Stimulated activated CD4-positive, alpha-beta T cell treated with anti-CD3 and anti-CD28 coated beads, Interleukin-2, amount 100 ng/mL, for 24 hours (primary cell): ENCODE measurements at places on chromosomes 1 and 21.

DNA sequence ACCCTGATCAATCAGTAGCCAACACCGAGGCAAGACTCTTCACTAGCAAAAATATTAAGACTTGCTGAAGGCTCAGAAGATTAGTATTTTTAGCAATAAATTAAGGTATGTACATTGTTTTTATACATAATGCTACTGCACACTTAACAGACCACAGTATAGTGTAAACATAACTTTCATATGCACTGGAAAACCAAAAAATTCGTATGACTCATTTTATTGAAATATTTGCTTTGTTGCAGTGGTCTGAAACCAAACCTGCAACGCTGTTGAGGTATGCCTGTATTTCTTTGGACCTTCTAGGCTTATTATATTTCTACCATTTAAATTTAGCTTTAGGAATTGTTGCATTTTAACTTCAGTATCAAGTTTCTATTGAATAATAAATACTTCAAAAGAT is 65.8 kb upstream of the BCL9 start:
- no peak for DNase-seq

GRCh38 chr1:224378855-224379631 is 22.4 kb downstream of the CNIH4 start:
- DNase-seq: no peak

GRCh38 chr1:223714849-223715603 is 2.7 kb downstream of the CAPN2 start:
- DNase-seq: no peak

DNA sequence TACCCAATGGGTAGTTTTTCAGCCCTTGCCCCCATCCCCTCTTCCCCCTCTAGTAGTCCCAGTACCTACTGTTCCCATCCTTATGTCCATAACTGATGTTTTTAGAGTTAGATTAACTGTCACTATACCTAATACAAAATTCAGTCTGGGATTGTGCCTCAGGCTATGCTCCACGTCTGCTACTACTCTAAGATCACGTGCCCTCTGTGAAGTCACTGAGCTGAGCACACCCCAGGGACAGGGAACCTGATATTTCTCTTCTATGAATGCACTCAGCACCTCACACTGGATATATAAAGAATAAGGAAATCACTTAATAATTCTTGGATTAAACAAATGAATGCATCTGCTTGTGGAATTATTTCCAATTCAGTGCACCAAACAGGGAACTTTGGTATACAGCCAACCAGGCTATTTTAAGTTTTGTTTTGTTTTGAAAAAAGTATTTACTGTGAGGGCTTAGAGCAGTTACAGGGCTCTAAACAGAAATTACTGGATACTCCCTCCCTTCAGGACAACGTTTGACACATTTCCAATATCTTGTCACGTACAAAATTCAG is 307.9 kb downstream of the SMYD3 start:
- DNase-seq: no peak

GRCh38 chr1:241962153-241962552 is 4.6 kb downstream of the BECN2 start:
- no peak for DNase-seq

DNA sequence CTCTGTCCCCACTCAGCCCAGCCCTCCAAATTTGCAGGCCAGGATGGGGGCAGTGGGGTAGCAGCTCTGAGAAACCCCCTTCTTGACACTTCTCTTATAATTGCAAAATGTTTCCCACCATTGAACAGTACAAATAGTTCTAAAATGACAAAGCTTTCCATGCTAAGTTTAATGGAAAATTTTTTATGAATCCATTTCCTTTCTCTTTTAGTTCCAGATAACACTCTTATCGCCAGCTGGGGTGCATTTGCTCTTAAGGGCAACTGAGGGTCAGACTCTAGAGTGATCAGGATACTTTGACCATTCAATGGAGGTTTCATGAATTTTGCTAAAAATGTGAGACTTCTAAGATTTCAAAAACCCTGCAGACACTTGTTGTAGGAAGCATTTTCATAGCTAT is 29.9 kb downstream of the PIK3C2B start:
- DNase-seq: no peak

GRCh38 chr1:97499667-97500066 is 421.2 kb downstream of the DPYD start:
- DNase-seq: no peak

- no peak for DNase-seq
Measured at GRCh38 chr1:67722292-67722944, 37.4 kb downstream of the GADD45A start.

DNA sequence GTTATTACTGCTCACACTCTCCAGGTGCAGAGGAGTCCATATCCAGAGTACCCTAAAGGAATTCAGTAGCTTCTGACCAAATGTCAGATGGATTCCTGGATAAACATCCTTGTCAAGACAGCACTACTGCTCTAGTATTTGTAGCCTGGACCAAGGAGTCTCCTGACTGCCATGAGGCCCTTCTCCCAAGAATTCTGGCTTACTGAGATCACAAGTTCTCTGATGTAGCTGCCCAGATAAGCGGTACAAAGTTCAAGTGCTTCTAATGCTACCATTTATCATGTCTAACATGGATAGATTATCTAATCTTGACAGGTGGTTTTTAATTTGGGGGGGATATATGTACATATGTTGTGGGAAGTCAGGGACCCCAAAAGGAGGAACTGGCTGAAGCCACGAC is 196.6 kb upstream of the HMCN1 start:
- no peak for DNase-seq

GRCh38 chr1:245000872-245001188 is 136.5 kb upstream of the HNRNPU start:
- no peak for DNase-seq

DNA sequence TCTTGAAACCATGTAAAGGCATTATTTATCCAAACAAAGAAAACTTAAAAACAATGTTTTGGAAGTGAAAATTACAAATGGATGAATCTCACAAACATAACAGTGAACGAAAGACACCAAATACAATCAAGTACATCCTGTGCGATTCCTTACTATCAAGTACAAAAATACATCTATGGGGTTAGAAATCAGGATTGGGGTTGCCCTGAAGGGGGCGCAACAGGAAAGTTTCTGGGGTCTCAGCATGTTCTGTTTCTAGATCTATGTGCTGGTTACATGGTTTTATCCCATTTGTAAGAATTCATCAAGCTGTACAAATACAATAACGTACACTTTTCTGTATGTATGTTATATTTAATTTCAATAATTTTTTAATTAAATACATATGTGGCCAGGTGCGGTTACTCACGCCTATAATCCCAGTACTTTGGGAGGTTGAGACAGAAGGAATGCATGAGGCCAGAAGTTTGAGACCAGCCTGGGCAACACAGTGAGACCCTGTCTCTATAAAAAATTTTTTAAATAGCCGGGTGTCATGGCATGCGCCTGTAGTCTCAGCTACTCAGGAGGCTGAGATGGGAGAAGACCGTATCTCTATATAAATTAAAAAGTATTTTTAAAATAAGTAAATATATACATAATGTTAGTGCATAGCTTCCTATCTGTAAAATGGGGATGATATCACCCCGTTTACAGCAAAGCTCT is 121.5 kb upstream of the SOD1 start:
- DNase-seq: peak; percentile 31

- DNase-seq: no peak
Measured at GRCh38 chr21:27298465-27298864, 331.6 kb upstream of the ADAMTS5 start.

- no peak for DNase-seq
Measured at GRCh38 chr1:104073463-104073902, 323.8 kb downstream of the AMY1C start.

- no peak for DNase-seq
Measured at GRCh38 chr1:93113127-93113526, 34.0 kb downstream of the MTF2 start.

- DNase-seq: no peak
Measured at GRCh38 chr21:32414579-32415358, 2.3 kb downstream of the EVA1C start.

DNA sequence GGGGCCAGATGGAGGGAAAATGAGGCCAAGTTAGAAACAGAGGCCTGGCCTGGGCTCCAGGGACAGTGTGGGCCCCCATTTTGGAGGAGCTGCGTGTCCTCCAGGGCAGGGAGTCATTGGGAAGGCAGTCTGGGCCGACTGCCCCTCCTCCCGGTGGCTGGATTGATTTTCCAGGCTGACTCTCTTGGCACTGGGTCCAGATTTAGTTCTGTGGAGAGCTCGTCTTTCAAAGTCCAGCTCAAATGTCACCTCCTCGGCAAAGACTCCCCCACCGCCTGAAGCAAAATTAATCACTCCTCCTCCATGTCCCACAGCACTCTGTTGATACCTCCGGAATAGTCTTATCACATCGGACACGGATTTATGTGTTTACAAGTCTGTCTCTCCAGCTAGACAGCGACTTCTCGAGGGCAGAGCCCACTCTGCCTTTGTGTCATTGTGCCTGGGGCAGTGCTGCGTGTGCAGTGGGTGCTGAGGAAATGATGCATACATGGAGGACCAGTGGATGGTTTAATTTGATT is 175.1 kb downstream of the CAMTA1 start:
- DNase-seq: no peak

DNA sequence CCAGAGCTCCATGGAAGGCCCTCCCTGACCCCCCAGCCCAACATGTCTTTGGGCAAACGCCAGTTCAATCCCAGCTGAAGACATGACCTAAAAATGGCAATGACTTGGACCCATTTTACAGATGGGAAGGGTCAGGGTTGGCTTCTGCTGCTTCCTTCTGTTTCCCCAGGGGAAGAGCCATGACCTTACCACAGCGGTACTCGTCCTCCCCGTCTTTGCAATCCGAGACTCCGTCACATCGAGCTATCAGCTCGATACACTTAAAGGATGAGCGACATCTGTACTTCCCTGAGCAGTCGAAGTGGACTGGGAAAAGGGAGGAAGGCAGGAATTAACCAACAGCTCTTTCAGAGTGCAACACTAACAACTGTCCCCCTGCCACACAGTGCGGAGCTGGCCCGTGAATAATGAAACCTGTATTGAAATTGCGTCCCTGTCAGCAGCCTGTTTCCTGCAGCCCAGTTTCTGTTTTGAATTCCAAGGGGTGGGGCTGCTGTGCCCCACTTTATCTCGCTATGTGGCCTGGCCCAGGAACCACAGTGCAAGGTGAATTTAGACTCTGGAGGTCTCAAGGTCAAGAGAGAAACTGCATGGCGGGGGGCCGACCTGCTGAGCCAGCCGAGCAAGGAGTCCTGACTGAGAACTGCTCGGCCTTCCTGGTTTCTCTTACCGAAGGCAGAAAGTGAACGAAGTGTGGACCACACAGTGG is 7.0 kb downstream of the TMPRSS3 start:
- no peak for DNase-seq

DNA sequence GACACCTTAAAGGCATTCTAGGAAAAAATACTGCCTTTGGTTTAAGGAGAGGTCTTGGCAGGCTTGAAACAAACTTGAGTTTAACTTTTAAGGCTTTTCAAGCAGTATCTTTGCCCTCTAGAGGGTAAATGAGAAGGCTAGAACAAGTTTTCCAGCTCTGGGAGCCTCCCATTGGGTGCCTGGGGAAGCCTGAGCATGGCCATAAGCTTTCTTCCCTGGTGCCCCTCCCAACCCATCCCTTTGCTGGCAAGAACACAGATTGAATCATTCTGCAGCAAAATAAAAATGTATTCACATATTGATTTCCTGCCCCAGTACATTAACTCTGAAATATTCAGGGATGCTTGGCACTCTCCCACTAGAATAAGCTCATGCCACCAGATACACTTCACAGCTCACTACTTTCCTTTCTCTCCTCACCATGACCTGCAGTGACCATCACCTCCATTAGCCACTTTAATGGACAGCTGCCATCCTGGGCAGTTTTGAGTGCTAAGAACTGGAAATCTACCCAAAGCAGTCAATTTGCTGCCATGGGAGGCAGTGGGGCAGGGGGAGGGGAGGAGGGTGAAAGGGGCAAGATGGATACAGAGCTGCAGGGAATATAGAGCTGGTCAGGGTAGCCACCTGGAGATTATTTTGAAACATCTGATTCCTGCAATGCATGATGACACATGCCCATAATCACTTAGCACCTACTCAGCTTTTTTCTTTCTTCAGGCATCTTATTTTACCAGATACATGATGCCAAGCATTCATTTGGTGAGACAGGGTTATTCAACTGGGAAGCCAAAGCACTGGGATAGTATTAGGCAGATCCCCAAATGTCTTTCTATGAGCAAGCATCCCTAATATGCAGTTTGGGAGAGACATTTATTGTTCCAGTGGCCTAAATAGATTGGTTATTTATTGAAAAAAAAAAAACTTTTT is 140.6 kb downstream of the SYT2 start:
- DNase-seq: no peak

- no peak for DNase-seq
Measured at GRCh38 chr1:109846846-109847245, 63.8 kb upstream of the CSF1 start.

DNA sequence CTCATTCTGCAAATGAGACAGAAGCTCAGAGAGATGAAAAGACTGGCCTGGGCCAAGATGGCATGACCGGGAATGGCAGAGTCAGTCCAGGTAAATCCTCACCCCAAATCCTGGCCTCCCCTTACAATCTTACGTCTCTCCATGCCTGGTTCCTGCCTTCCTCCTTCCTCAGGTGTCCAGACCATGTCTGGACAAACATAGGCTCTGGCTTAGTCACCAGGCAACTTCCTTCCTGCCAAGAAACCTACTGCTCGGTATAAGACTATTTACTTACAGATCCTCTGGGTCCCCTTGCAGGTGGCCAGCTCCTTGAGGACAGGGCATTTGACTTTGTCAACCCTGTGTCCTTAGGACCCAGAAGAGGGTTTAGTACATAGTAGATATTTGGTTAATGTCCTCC is 69.4 kb upstream of the ROR1 start:
- DNase-seq: no peak
